GM20000 (cell line): ENCODE measurements at places on chromosomes 2 and 18.

DNA sequence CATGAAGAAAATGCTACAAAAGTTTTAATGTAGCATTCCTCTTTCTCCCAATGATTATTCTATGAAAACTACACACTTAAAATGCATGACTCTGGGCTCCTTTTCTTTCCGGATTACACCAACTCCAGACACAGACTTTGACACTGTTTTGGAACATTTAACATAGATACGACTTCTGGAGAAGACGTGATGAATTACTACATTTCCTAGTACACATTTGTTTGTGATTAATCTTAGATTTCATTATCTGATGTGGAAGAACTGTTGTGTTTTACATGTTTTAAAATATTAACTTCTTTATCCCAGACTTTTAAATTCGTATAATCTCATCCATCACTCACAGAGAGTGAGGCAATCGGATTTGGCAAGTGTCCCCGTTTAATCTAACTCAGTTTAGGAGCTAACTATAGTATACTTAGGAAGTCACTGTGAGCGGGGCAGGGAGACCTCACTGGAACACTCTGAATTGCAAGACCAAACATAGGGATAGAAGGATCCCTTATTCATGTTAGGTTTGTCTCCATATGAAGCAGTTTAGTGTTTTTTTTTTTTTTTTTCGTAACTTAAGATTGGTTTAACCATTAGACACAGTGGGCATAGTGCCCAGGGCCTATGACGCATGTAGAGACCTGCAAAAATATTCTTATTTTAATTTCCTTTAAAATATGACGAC, 66.7 kb downstream of the PDE1A start:
- DNase-seq, result no peak

GRCh38 chr2:239106966-239107365, 259.1 kb downstream of the TWIST2 start:
- DNase-seq, result no peak

GRCh38 chr2:6602471-6602870, 263.2 kb downstream of the CMPK2 start:
- DNase-seq, result no peak

DNA sequence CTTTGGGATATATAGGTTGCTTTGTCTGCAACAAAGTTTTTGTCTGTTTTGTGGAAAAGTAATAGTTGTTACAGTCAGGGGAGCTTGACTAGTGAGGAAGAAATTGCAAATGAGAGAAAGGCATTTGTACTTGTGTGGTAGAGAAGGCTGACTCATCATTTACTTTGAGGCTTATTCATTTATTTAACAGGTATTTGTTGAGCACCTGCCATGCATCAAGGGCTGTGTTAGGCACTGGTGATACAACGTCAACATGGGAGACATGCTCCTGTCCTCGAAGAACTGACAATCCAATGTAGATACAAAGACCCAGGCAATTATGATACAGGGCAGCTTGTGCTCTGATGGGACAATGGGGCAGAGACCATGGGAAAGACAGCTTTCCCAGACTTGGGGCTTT, 79.5 kb downstream of the UPP2 start:
- DNase-seq, result no peak

DNA sequence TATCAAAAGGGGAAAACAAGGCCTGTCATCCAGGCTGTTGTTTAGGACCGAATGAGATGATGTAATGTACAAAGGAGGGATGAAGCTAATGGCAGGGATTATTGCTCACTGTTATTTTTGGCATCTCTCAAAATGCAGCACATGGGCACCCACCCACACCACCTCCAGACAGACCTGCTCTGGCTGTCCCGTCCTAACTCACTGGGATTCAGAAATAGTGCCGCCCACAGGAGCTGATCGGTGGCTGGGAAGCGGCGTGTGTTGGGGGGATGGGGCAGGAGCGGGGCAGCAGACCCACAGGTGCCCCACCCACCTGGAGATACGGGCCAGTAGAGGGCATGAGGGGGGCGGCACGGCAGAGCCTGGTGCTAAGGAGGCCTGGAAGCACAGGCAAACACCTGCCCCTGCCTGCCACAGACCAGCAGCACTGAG, 52.2 kb downstream of the CRACDL start:
- DNase-seq, result no peak

DNA sequence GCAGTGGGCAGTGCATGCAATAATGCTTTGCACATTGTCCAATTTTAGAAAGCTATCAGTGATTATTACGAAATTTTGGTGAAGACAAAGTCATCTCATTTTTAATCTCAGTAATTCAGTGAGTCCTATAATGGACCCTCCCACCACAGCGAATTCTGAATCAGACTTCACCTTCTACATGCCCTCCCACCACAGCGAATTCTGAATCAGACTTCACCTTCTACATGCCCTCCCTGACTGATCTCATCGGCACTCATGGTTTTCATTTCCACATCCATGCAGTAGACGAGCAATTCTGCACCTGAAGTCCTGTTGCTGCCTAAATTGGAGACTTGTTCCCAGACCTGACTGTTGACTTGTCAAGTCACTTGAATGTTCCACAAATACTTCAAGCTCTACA, 522.3 kb downstream of the EIPR1 start:
- DNase-seq, result no peak

DNA sequence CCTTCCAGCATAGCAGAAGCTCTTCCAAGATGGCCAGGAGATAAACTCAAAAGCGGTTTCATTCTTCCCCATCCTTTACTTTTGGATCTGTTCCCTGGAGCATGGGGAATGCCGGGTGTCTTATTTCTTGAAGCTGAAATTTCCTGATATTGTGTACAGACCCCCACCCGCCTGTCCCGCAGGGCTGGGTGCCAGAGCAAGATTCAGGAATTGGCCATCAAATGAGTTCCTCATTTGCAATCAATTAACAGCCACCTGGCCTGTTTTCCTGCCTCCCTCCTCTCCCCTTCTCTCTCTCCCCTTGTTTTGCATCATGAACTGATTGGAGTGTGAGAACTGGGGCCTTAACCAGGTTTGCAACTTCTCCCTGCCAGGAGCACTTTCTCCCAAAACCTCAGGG, 202.1 kb downstream of the SH3RF3 start:
- DNase-seq, result no peak

GRCh38 chr2:68506170-68506569, 38.8 kb downstream of the APLF start:
- no peak for DNase-seq

DNA sequence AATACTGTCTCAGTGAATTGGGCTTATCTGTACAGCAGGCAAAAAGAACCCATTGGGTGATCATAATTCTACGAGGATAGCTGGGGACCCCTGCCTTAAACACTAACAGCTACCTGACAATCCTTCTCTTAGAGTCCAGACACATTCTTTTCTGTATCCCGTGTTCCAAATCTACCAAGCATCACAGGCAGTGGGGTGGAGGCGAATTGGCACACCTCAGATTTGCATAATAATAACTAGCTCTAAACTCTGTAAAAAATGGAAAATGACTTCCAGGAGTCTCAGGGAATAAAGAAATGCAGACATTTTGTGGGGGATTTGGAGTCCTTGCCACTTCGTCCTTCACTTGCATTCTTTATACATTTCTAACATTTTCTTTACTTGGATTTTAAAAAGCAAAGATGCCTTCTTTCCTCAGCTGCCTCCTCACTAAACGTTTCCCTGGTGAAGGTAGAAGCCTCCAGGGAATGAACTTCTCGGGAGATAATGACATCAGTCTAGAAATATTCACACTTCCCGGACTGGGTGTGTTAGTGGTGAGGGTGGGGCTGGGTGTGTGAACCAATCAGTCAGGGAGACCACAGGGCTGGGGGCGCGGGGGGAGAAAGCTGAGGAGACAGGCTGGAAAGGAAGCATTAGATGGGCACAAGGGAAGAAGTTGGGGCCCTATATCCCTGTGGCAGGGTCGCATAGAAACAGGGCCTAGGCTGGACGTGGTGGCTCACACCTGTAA, 59.1 kb upstream of the BOD1L2 start:
- DNase-seq, result no peak

- DNase-seq, result no peak
Measured at GRCh38 chr2:211901226-211901846, 637.3 kb downstream of the ERBB4 start.

DNA sequence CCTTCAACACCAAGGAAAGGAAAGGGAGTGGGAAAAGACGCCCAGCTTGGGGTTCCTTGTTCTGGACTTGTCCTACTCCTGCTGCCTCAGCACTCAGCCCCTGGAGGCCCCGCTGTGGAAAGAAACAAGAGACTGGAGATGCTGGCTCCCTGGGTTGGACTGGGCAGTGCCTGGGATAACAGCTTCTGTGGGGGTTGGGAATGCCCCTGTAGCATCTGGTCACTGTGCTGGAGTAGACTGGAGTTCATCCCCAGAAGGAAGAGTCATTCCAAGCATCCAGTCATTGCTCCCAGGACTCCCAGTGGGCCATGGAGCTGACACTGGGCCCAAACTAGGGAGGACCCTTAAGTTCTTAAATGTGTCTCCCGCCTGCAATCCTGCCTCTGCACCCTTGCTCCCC, 129.3 kb upstream of the HAAO start:
- DNase-seq, result no peak

GRCh38 chr2:188870289-188870688, 103.9 kb upstream of the COL3A1 start:
- no peak for DNase-seq

DNA sequence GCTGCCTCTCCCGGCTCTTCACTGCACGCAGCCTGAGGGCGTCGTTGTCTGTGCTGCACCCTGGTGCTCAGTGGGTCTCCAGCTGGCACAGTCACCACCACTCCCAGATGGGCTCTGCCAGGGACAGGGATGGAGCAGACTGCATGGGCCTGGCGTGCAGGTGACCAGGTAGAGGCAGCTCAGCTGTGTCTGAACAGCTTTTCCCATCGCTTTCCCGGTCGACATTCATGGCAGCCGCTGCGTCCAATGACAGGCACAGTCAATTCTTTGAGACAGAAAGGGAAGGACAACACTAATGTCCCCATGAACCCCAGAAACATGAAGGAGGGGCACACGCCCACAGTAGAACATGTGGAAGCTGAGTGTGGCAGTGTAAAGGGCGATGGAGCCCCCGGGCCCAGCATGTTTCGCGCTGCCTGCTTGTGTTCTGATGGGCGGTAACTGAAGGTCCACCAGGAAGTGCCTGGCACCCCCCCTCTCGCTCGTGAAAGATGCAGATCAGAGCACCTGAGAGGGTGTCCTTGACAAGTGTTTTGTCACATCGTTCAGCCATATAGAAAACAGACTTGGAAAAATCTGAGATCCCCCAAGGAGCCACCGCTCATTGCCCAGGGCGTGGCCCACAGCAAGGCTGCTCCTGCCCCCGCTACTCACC, 122.4 kb downstream of the NFATC1 start:
- DNase-seq, result no peak

GRCh38 chr18:2978661-2979106, 34.3 kb downstream of the LPIN2 start:
- no peak for DNase-seq

DNA sequence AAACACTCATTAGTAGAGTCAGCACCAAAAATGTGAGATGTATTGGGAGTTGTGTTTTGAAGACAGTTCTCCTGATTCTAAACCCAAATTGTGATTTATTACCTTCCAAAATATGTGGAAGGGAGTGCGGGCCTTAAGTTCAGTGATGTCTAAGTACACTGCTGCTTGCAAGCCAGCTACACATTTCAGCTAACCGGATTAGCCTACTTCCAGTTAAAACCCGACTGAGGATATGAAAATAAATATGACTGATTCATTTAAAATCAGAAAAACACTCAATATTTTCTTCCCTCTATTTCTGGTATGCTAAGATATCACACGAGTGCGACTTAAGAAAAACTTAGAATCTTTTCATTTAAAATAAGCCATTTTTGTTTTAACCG, 907 bp downstream of the FHL2 start:
- DNase-seq, result no peak

- DNase-seq, result no peak
Measured at GRCh38 chr2:207490441-207490840, 39.3 kb upstream of the CREB1 start.

GRCh38 chr2:1633936-1634587, 110.3 kb downstream of the PXDN start:
- no peak for DNase-seq

DNA sequence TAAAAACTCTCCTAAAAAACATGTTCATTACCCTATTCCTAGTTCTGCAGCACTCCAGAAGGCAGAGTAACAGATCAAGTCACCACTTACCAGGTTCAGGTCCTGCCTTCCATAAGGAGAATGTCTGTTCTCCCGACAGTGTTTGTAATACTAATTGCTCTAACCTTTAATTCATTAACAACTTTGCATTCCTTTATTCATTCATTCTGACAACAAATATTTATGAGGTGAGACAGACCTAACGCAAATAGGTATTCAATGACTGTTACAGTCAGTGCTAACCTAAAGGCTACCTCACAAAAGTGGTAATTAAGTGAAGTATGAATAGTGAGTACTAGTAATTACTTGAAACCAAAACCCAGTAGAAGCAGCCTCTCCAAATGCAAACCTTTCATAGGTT, 224.0 kb downstream of the AFF3 start:
- DNase-seq, result no peak

DNA sequence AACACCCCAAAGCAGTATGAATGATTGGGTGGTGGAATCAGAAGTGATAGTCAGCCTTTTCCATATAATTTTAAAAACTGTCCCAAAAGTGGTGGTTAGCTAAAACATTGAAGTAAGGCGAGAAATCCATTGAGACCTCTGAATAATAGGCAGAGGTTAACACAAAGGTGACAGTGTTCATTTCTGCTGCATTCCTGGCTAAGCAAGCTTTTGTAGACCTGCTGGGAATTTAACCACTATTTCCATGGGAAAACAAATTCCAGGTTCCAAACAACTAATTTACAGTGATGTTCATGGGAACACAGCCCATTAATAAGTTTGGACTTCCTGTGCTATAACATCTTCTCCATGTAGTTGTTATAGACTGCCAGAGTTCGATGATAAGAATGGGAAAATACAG, 6.3 kb upstream of the INO80D start:
- DNase-seq, result no peak

DNA sequence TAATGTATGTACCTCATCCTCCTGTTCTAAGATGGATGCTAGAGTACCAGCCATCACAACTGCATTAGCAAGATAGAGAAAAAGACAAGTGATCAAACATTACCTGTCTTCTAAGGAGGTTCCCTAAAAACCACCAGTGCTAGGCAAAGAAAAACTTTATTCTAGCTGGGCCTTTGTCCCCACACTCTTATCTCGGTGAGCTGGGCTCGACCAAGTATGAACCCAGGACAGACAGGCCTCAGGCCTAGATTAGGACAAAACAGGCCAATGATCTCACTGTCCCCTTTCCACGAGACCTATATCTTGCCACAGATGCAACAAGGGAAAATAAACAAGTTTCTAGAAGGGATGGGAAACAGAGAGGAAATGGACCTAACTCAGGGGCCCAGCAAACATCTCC, 127.6 kb upstream of the PKDCC start:
- DNase-seq, result no peak

- DNase-seq, result no peak
Measured at GRCh38 chr18:27871726-27872125, 305.2 kb downstream of the CDH2 start.

DNA sequence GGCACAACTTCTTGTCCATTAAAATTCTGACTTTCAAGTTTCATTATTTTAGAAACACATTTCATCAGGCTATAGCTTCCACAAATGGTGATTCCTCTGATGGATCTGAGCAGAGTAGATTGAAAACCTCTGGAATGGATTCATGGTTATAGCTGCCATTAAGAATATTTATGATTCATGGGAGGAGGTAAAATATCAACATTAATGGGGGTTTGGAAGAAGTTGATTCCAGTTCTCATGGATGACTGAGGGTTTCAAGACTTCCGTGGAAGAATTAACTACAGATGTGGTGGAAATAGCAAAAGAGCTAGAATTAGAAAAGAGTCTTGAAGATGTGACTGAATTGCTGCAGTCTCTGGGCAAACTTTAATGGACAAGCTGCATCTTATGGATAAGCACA, 797.4 kb downstream of the SUCLG1 start:
- DNase-seq, result no peak

- peak; percentile 65 for DNase-seq
Measured at GRCh38 chr2:68832233-68832869, 38.8 kb downstream of the BMP10 start.
